Activated CD8-positive, alpha-beta memory T cell treated with anti-CD3 and anti-CD28 coated beads for 1 hour (primary cell): ENCODE measurements at places on chromosomes 3 and 15.

- no peak for DNase-seq
These were observed 4.6 kb upstream of the DENND4A start for GRCh38 chr15:65796610-65797078.

GRCh38 chr3:102174312-102174712 lies 260.5 kb upstream of the ZPLD1 start:
- no peak for DNase-seq

GRCh38 chr3:85790445-85791030 lies 831.7 kb downstream of the CADM2 start:
- no peak for DNase-seq

GRCh38 chr3:12722226-12722625 lies 36.8 kb downstream of the TMEM40 start:
- DNase-seq: no peak

- DNase-seq: no peak
These were observed 156.8 kb downstream of the FOXB1 start for GRCh38 chr15:60160909-60161308.

- DNase-seq: no peak
These were observed 23.9 kb downstream of the ALDH1L1 start for GRCh38 chr3:126156468-126156867.

DNA sequence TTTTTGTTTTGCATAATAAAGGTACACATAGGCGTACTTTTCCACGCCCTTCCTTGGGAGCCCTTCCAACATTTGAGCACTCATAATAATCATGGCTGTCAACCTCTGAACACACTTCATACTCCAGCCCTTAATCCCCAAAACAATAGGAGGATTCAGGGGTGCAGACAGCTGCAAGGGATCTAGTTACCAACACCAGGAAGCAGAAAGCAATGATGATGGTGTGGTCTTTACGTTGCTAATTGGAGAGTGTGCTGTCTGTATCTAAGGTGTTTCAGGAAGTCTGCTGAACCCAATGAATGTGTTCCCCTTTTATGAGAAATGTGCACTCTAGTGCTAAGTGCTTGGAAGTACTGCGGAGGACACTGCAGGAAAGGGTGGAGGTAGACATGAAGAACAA lies 60.3 kb upstream of the PDZRN3 start:
- no peak for DNase-seq

GRCh38 chr3:159200176-159200575 lies 398.3 kb downstream of the MFSD1 start:
- DNase-seq: no peak
